Activated CD4-positive, alpha-beta T cell treated with anti-CD3 and anti-CD28 coated beads for 36 hours (primary cell): ENCODE measurements at places on chromosomes 1 and 21.

- DNase-seq, result no peak
Measured at GRCh38 chr21:22363504-22363903, 1365.3 kb downstream of the NCAM2 start.

GRCh38 chr1:155035936-155036335 lies 2.3 kb downstream of the DCST1 start:
- no peak for DNase-seq

DNA sequence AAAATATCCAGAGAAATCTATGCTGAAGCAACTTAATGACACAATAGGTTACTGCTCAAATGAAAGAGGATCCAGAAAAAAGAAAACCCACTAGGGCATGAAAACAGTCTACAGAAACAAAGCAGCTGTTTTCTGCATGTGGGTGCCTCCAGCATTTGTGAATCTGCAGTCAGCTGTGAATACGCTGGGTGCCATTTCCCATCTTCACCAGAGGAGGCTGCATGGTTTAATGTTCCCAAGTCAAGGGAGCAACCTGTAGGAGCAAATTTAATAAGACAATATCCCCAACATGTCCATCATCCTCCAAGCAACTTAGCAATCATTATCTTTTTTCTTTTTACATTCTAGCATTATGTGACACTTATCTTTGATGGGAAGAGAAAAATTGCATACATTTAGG lies 396.6 kb downstream of the BRINP2 start:
- DNase-seq, result no peak

DNA sequence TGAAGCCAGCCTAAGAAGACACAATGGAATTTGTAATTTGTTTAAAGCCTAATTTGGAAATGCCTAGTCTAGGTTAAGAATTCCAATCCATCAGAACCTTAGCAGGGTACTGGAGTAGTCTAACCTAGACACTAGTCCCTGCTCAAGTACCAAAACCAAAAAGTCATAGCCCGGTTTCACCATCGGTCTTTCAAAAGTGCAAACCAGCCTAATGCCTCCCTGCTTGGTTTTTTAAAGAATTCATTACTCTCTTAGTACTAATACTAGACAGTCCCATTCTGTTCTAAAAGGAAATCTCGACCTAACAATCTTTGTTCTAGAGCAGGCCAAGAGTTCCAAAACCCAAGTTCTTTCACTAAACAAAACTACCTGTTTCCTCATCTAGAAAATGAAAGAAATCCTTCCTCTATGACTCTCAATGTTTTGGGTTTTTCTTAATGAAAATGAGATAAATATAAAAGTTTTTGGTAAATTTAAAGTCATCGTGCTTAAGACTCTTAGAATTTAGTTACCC lies 2.6 kb downstream of the PUM1 start:
- DNase-seq, result no peak
